Neural crest cell (in vitro differentiated cells): ENCODE measurements at places on chromosomes 7 and 10. TPM values are rescaled to one million over a fixed set of nuclear protein-coding genes. Genes with fewer than 3 reads are reported as not detected.

FFAR4 gene
- total RNA-seq = 0.09 TPM in 1 of 2 replicates, not detected in the other

GRK5 gene
- total RNA-seq = 13.5 and 13.9 TPM in 2 replicates

BEND7 gene
- total RNA-seq = 21.9 and 25.0 TPM in 2 replicates

GIMAP4 gene
- total RNA-seq = not detected in 2 replicates

OR6V1 gene
- not detected in 2 replicates for total RNA-seq

LIPJ gene
- not detected in 2 replicates for total RNA-seq

ASB10 gene
- total RNA-seq = not detected in 2 replicates

BLNK gene
- total RNA-seq = not detected in 2 replicates

CALHM2 gene
- total RNA-seq = not detected in 2 replicates

PRF1 gene
- not detected in 2 replicates for total RNA-seq
